Epithelial cell of proximal tubule (primary cell): ENCODE measurements at places on chromosomes 16 and 17.

DNA sequence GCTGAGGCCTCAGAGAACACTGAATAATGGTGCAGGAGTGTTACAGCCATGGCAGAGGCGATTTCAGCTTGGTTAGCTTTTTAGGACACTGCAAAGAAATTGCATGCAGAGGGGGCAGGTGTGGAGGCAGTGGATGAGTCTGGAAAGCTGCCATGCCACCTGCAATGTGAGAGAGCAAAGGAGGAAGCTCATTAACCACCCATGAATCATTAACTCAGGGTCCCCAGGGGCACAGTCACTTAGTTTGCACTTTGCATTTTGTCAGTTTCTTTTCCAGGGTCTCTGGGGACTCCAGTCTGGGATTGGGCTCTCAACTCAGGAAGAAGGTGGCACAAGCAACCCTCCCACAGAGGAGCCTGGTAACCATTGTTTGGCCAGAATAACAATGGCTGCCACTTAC lies 132.9 kb downstream of the USP31 start:
- DNase-seq: no peak

DNA sequence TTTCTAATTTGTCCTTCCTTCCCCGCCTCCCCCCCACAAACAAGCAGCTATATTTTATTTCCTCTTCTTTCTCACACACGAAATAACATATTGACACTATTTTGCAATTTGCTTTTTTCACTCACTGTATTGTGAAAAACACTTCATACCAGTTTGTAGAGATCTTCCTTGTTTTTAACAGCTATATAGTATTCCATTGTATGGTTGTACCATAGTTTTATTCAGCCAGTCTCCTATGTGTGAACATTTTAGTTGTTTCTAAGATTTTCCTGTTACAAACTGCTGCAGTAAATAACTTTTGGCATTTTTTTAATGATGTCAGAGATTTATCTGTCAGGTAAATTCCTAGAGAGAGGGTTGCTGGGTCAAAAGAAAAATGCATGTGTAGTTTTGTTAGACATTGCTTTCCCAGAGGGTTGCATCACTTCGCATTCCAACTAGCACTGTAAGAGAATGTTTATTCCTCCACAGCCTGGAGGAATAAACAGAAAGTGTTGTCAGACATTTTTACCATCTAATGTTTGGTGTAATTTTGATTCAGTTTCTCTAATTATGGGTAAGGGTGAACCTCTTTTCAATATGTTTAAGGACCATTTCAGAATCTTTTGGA lies 101.2 kb downstream of the MRTFB start:
- DNase-seq: no peak

DNA sequence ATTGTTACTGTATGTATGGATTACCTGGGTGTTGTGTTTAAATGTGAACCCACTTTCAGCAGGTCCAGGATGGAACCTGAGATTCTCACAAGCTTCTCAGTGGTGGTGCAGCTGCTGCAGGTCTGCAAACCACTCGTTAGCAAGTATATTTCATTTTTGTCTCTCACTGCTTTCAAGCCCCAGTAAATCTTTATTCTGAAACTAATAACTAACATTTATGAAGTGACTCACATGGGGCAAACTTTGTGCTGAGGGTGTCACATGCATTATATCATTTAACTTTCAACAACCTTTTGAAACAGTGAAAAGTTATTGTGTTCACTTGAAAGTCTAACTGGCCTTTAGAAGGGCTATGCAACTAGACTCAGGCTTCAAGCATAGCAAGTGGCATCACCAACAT lies 98.9 kb upstream of the DYNLRB2 start:
- no peak for DNase-seq

- DNase-seq: peak; percentile 63
Observed at GRCh38 chr16:12158428-12158827, 181.9 kb downstream of the SNX29 start.

- DNase-seq: no peak
Observed at GRCh38 chr17:57541472-57542394, 203.4 kb downstream of the CCDC182 start.

GRCh38 chr17:75570772-75571171 lies 16.8 kb upstream of the MYO15B start:
- DNase-seq: no peak

GRCh38 chr17:78337244-78338109 lies 22.4 kb downstream of the SOCS3 start:
- DNase-seq: no peak

DNA sequence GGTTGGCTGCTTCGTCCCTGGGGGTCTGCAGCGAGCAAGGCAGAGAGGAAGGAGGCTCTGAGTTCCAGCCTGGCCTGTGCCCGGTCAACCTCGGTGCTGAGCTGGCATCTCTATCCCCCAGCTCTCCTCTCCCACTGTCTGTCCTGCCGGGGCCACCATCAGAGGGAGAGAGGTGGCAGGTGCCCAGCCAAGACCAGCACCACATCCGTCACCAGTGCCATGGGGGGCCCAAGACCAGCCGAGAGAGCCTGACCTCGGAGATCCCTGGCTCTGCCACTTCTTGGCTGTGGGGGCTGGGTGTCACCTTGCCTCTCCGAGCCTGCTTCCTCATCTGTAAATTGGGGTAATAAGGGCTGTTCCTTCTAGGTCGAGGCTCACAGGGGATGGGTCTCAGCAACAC lies 560 bp upstream of the P2RX1 start:
- no peak for DNase-seq

DNA sequence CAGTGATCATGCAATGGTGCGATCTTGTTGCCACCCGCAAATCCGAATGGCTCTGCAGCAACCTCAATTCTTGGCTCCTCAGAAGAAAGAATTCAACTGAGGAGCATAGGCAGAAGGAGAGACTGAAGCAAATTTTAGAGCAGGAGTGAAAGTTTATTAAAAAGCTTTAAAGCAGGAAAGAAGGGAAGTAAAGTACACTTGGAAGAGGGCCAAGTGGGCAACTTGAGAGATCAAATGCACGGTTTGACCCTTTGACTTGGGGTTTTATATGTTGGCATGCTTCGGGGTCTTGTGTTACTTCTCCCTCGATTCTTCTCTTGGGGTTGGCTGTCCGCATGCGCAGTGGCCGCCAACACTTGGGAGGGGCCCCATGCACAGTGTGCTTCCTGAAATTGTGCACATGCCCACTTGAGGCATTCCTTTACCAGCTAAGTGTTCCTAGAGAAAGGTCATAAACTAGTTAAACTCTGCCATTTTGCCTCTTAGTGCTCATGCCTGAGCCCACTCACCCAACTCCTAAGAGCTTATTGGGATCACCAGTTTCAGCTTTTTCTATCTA lies 36.7 kb downstream of the ZNRF1 start:
- no peak for DNase-seq

DNA sequence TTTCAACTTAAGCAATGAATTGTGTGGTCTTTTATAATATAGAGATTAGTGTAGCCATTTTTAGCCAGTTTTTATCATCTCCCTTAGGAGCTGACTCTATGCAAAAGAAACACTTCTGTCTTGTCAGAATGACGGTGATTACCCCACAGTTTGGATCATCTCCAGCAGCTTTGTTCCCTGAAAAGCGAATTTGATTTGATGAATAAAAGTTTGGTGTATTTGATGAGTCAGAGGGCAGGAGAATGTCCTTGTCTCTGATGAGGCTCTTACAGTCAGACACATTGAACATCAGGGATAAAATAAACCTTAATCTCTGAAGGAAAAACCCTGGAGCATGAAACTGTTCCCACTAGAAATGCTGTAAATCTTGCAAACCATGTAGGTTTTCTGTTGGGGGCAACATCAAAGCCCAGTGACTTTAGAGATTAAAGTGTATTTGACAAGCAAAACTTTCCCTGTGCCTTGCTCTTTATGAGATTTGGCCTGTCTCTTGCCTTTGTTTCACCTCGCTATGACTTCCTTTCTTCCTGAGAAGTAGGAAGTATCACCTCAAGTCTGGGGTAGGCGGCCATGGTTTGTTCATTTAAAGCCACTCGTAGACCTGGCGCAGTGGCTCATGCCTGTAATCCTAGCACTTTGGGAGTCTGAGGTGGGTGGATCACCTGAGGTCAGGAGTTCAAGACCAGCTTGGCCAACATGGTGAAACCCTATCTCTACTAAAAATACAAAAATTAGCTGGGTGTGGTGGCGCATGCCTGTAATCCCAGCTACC lies 209.3 kb downstream of the FTO start:
- no peak for DNase-seq

- DNase-seq: no peak
Observed at GRCh38 chr17:68302066-68302564, 10.8 kb downstream of the ARSG start.

- no peak for DNase-seq
Observed at GRCh38 chr16:89729863-89730593, 8.7 kb downstream of the ZNF276 start.

DNA sequence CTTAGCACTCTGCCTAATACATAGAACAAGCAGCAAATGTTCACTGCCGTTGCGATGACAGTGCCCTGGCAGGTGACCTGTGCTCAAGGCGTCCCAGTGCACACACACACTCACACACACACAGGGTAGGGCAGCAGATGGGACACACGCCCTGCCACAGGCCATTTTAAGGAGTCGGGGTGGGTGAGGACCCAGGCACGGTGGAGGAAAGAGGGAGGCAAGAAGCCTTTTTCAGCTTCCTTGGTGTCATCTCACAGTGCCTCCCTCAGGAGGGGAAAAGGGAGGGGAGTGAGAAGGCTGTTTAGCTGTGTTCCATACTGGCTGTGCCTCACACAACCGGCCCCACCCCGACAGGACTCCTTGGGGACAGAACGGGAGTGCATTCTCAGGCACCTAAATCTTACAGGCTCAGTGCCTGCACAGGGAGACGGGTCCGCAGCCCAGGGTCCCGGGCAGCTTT lies 1.5 kb downstream of the PITPNM3 start:
- no peak for DNase-seq

DNA sequence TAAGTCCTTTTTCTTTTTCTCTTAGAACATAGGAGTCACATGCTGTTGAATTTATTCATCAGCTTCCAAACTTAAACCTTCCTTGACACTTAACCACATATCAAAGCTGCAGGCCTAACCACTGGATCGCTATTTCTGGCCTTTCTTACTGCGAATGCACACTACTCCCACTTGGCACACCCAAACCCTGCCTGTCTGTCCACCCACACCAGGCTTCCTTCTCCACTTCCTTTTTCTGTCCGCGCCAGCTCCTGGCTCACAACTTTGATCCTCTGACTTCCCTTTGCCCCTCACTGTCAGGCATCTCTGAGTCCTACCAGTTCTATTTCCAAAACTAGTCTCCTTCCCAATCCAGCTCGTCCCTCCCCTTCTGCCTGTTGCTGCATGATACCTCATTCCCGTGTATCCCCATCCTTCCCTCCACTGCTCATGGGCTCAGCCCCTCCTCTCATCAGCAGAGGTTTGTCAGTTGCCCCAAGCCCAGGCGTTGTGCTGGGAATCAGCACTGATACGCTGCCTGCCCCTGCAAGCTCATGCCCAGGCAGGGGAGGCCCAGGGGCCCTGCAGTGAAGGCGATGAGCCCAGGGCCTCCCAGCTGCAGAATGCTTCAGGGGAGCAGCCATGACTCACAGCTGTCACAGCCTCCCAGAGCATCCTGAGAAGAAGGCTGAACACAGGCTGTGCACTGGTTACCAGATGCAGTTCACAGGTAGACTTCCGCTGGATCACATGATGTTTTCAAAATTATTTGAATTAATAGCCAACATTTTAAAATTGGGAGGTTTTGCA lies 179.8 kb downstream of the KATNIP start:
- DNase-seq: no peak

GRCh38 chr16:2753733-2754020 lies 1.2 kb downstream of the SRRM2 start:
- DNase-seq: no peak

DNA sequence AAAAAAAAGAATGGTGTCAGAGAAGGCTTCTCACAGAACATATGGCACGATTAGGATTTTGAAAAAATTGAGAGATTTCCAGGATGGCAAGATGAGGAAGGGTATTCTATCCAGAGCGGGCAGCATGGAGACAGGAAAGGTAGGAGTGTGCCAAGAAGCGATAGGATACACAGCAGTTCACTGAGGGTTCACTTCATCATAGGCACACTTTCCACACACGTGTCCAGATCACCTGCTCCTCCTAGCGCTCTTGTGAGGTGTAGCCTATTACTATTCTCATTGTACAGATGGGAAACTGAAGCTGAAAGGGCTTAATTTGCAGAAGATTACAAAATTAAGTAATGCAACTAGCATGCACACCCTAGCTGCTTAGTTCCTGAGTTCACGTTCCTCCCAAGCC lies 6.2 kb upstream of the ELAC2 start:
- DNase-seq: no peak

DNA sequence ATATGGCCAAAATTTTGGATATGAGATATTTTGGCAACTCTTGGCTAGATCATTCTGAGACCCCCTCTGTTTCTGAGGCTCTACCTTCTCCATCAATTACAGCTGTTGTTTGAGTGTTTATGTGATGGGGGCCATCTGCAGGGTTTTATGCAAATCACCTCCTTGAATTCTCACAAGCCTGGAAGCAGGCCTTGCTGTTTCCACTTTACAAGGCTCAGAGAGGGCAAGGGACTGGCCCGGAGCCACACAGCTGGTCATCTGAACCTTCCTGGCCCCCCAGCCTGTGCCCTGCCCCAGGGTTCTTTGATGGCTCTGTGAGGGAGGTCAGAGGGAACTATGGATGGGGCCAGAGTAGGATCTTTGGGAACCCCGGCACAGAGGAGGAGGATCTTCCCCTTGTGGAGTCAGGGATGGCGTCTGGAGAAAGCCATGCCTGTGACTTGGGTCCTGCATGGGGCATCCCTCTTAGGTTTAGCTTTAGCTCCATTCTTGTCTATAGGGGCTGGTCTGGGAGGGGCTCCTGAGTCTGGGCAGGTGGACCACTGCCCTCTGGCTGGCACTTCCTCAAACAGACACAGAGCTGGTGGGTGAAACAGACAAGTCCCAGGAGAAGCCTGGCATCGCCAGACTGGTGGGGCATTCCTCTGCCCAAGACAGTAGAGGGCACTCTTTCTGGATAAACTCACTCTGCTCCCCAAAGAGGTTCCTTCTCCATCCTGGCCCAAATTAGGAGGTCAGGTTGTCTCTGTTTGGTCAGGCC lies 26.2 kb downstream of the IL21R start:
- DNase-seq: no peak

GRCh38 chr16:5882087-5882640 lies 784.6 kb upstream of the EEF2KMT start:
- DNase-seq: no peak

GRCh38 chr16:25988084-25988483 lies 296.3 kb downstream of the HS3ST4 start:
- no peak for DNase-seq

DNA sequence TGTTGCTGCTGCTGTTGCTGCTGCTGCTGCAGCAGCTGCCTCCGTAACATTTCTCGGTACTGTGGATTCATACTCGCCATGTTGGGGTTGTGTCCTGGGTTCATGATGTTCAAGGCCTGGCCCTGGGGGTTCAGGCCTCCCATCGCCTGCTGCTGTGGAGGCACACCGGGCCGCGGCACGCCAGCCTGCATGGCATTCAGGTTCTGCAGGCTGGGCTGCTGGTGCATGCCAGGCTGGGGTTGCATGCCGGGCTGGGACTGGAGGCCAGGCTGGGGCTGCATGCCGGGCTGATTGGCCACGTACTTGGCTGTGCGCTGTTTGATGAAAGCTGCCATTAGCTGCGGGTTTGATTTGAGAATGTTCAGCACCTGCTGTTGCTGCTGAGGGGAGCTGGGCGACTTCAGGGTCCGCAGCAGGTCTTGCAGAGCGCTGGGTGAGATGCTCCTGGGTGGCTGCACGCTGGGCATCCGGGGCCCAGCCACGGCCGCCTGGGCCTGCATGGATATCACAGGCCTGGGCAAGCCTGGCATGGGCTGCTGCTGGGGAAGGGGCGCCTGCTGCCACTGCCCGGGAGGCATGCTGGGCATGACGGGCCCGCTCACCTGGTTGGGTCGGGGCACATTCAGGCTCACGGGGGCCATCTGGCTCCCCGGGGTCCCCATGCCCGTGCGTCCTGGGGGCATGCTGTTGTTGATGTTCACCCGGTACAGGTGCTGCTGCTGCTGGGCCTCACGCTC lies 11.3 kb upstream of the TRAP1 start:
- DNase-seq: no peak

GRCh38 chr17:30005709-30006320 lies 64.4 kb downstream of the EFCAB5 start:
- DNase-seq: no peak
